Activated T-helper 9 cell treated with anti-CD3 and anti-CD28 coated beads, Interleukin-2, amount 50 U/mL, for 16 hours (primary cell): ENCODE measurements at places on chromosomes 1 and 21.

GRCh38 chr1:218344814-218345672 is at the start of gene TGFB2:
Gene TGFB2, plus strand, starts transcription at chr1:218345336. Its CDS starts 1,366 bp downstream, at chr1:218346702.
- no peak for DNase-seq

- no peak for DNase-seq
Measured at GRCh38 chr21:14687268-14687625, 141.1 kb upstream of the SAMSN1 start.

DNA sequence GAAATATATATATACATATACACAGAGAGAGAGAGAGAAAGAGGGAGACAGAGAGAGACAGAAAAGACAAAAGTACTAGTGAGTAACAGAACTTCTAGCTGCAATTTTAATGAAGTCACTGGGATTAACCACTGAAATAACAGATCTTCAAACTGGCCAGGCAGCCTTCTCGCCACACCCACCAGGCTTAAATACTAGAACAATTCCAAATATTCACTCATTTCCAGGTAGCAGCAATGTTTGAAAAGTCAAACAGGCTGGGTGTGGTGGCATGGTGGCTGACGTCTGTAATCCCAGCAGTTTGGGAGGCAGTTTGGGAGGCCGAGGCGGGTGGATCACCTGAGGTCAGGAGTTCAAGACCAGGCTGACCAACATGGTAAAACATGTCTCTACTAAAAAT is 5.2 kb downstream of the PRDX1 start:
- no peak for DNase-seq

- DNase-seq, result no peak
Measured at GRCh38 chr1:24252185-24252780, 65.2 kb upstream of the IFNLR1 start.

GRCh38 chr1:59570524-59570923 is 244.2 kb upstream of the HOOK1 start:
- DNase-seq, result no peak

DNA sequence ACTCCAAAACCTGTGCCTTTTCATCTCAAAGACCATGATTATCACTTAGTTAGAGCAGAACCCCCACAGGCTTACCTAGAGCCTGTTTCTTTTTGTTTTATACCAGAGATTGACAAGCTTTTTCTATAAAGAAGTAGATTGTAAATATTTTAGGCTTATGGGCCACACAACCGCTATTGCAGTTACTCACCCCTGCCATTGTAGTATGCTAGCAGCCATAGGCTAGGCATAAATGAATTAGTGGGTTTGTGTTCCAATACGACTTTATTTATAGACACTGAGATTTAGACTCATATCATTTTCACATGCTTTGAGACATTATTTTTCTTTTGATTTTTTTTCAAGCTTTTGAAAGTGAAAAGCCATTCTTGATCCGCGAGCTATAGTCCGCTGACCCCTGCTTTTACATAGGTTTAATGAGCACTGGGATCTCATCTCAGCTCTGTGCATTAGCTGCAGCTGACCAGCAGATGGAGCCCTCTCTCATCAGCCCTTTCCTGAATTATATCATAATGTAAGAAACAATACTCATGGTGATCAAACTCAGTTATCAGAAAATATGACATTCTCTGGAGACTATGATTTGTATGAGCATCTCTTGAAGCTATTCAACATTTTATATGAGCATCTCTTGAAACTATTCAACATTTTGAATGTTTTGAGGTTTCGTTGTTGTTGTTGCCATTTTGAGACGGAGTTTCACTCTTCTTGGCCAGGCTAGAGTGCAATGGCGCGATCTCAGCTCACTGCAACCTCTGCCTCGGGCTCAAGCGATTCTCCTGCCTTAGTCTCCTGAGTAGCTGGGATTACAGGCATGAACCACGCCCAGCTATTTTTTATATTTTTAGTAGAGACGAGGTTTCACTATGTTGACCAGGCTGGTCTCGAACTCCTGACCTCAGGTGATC is 111.9 kb upstream of the L1TD1 start:
- DNase-seq, result no peak

DNA sequence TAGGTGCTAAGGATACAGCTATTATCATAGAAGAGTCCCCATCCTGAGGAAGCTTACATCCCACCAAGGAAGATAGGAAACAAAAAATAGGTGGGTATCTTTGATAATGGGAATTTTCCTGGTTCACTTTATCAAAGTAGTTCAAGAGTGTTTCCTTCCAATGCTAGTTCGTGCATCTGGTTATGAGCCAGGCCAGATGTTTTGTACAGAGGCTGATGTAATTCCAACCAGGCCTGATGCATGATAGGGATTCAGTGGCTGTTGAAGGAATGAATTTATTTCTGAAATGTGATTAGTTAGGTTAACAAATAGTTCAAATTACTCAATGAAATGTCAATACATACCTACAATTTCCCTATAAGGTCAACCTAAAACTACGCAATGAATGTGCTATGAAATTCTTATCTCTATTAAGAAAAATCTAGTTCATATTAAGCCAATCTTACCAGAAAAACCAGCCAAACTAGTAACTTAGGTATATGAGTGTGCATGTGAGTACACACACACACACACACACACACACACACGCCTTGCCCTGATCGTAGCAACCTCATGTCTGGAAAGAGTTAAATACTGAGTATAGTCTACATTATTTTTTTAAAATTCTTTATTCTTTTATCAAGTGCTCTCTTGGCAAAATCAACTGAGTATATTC is 9.5 kb upstream of the ZBTB18 start:
- DNase-seq, result no peak
